Brain (organoid and tissue), 16 donors: ENCODE measurements at places on chromosomes 2 and 18. TPM values are rescaled to one million over a fixed set of nuclear protein-coding genes. Genes with fewer than 3 reads are reported as not detected.

Gene TDRD15
- polyA plus RNA-seq = not detected

Gene HNMT
- polyA plus RNA-seq = 2.6 TPM

Gene EPHA4
- polyA plus RNA-seq = 6.1 TPM

Gene CYP26B1
- 3.4 TPM for polyA plus RNA-seq

Gene CIAO1
- 58.6 TPM for polyA plus RNA-seq

Gene ORMDL1
- polyA plus RNA-seq = 22.7 TPM

Gene IKZF2
- polyA plus RNA-seq = 1.3 TPM

Gene SCYGR6
- not detected for polyA plus RNA-seq

Gene PPP1R1C
- 7.2 TPM for polyA plus RNA-seq
